ENCODE measurements at places on chromosomes 2 and 18.

DNA sequence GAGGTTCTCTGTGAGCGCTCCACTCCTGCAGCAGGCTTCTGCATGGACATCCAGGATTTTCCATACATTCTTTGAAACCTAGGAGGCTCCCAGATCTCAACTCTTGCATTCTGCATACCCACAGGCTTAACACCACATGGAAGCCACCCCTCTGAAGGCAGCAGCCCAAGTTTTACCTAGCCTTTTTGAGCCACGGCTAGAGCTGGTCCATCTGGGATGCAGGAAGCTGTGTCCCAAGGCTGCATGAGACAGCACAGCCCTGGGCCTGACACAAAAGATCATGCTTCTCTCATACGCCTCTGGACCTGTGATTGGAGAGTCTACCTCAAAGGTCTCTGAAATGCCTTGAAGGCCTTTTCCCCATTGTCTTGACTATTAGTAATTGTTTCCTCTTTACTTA lies 53.6 kb upstream of the RPRM start:
- DNase-seq: no peak

DNA sequence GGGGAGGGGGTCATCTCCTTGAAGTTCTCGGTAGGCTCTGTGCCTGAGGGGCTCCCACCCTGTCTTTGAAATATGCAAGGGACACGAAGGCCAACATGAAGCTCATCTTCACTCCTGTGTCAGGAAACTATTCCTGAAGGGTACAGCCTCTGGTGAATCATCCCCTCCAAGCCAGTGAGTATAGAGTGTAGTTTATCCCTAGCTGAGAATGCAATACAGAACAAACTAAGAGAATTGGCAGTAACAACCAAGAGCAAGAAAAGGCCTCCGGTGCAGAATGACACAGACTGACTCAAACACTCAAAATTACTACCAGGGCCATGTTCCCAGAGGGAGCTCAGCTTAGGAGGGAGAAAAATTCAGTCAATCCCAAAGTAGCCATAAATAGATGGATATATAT lies 413.3 kb downstream of the BCL11A start:
- no peak for DNase-seq

- no peak for DNase-seq
Measured at GRCh38 chr2:63681896-63682295, 93.1 kb downstream of the MDH1 start.

DNA sequence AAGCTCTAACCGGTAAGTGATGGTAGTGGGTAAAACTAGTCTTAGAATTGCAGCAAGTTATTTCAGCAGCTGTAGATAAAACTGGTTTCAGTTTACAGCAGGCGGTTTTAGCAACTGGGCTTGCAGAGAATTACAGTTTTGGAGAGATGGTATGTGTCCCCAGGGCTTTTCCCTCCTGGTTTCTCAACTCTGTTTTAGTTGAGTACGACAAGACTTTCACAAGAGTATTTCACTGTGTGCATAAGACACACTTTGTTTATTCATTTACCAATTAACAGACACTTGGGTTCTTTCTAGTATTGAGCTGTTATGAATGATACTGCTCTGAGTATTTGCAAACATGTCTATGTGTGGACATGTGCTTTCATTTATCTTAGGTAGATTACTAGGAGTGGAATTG lies 65.6 kb upstream of the RFX8 start:
- DNase-seq: no peak

DNA sequence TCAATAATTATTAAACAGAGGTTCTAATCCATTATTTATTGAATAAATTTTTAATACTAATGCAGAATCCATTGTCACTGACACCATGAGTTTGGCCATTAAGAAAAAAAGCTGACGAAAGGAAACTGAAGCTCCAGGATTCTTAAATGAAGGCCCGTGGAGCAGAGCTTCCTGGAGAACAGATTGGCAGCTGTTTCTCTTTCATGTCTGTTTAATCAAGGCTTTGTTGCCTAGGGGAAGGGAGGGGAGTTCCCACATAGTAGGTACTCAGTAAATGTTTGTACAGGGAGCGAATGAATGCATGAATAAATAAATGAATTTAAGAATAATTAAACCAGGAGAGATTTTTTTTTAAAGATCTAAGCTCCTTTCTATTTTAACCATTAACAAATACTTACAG lies 315.1 kb upstream of the KLHL29 start:
- no peak for DNase-seq

GRCh38 chr2:229610333-229610732 lies 104.0 kb downstream of the DNER start:
- DNase-seq: no peak

DNA sequence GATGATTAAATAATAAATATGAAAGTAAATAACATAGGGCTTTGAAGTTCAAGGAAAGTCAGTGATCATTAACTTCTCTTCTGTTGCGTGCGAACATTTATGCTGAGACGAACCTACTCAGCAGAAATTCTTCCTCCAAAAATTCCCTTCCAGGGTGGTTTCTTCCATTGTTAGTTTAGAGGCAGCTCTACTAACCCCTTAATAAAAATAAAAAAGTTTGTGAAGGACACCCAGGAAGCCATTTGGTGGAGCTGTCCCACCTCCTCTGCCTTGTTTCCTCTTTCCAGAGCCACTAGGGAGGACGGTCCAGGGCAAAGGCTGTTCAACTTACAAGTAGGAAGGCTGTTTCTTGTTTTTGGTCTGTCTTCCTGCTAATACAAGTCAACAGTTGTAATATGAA lies 2.1 kb upstream of the SMAD2 start:
- DNase-seq: no peak

DNA sequence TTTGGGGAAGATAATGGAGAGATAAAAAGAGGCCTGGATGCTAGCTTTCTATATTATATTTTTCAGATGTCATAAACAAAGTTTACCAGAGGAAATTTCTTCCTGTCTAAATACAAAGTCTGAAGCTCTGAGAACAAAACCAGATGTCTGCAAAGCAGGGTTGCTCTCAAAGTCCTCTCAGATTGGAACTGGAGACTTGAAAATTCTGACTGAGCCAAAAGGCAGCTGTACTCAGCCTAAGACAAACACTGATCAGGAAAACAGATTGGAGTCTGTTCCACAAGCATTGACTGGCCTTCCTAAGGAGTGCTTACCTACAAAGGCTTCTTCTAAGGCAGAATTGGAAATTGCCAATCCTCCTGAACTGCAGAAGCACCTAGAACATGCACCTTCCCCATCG lies 25.1 kb downstream of the KDM3A start:
- no peak for DNase-seq

DNA sequence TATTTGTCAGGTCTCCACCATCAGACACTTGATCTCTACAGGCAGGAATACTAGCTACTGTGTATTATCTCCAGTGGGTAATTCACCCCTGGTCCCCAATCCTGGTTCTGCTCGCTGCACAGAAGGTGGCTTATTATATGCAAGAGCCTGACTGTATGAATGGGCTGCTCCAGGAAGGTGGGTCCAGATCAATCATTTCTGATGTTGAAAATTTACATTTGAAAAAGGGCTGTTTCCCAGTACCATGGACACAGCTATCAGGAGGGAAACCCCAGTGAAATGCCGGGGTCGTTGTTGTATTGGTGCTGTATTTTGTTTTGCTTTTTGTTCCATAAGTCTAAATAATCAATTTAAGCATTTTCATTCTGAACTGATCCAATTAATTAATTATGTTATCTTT lies 367.6 kb downstream of the RND3 start:
- DNase-seq: no peak

GRCh38 chr18:29018976-29019375 lies 842.0 kb upstream of the CDH2 start:
- no peak for DNase-seq

DNA sequence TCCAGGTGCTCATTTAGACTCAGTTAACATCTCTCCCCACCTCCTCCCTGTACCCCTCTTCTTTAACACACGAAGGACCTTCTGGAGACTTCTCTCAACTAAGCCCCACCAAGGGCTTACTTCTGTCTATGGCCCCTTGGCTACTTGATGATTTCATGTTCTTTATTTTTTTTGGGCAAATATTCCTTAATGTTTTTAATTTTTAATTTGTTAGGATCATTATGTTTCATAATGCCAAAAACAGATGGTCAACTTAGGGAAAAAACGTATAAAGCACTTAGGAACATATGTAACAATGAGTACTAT lies 25.9 kb downstream of the IL37 start:
- no peak for DNase-seq

DNA sequence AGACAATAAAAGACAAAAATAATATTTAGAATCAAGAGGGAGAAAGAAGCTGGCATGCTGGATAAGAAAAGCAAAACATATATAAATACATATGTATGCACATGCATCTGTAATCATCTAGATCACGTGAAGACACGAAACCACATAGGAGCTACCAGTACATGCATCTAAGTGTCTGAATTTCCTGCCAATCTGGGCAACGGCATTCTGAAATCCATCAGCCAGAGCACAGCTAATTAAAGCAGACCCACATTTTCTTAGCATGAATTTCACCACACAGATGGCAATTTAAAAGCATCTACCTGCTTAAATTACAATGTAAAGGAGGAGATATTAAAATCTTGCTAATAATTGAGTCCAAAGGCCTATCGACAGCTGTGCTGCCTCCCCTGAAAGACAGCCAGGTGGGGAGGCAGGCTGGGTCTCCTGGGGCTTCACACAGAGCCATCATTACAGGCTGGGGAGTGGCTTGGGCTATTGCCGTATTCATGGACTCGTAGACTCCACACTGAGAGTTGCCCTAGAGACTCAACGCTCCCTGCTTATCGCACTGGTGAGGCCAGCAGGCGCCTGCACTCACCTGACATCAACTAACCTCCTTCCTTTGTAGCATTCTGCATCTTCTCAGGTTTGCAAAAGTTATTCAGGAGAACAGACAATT lies 272.5 kb upstream of the PXDN start:
- DNase-seq: no peak

DNA sequence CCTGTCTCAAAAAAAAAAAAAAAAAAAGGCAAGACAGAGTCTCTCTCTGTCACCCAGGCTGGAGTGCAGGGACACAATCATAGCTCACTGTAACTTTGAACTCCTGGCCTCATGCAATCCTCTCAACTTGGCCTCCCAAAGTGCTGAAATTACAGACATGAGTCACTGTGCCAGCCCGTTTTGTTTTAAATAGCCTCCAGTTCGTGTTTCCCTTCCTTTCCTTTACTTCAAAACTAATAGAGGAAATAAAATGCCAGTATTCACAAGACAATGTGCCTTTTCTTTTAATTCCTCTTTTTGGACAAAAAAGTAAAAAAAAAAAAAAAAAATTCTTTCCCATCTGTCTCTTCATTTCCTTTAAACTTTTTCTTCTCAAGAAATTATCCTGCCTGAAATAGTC lies 54.5 kb upstream of the ACMSD start:
- DNase-seq: no peak

GRCh38 chr18:13101659-13102197 lies 110.6 kb downstream of the CEP192 start:
- no peak for DNase-seq

DNA sequence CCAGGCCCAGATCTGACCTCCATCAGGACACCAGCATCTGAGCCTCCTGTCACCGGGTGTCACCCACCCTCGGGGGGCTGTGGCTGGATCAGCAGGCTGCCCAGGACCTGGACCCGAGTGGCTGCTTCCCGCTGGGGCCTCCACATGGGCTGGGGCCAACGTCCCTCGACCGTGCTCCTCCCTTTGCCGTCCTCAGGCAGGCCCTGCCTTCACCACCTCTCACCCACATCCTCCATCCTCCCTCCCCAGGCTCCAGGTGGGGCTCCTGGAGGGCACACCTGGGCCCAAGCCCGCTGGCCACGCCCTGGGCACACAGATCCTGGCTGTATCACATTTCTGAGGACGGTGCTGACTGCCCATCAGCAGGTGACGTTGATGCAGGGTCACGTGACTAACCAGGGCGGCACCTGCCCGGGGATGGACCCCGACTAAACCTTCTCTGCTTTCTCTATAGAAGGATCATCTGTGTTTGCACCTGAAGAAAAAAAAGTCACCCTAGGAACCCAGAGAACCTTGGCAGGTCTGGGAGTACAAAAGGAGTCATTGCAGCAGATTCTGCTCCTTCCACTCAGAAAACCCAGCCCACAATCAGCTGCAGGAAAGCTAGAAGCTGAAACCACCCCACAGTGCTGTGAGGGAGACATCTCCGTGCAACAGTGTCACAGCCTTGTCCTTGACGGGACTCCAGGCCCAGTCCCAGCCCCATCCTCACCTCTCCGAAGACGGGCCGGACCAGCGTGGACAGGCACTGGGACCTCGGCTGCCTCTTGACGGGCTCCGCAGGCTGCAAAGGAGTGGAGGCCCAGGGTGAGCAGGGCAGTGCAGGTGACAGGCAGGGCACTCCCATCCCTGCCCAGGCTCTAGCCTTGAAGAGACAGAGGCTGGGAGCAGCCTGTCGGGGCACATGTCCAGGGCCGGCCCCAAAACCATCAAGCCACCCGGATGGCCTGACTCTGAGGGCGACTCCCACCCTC lies 11.2 kb downstream of the STK25 start:
- DNase-seq: no peak

DNA sequence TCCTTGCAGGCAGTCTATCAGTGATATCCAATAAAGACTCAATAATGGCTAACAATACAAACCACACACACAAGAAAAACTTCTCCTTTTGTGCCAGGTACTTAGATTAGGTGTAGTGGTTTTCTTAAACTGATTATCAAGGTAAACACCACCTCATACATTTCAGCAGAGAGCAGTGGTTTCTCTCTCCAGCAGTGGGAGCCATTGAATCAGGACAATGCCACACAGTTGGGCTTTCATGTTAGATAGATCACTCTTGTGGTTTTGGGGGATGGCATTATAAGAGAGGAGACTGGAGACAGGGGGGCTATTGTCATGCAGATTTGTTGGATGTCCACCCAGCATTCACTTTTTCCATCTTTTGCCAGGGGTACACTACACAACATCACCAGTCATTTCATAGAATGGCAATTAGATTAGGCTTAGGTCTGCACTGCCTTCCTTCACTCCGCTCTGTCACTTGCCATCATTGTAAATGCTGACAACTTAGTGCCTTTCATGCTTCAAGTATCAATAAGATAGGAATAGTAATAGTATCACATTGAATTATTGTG lies 13.6 kb upstream of the IRS1 start:
- DNase-seq: no peak

DNA sequence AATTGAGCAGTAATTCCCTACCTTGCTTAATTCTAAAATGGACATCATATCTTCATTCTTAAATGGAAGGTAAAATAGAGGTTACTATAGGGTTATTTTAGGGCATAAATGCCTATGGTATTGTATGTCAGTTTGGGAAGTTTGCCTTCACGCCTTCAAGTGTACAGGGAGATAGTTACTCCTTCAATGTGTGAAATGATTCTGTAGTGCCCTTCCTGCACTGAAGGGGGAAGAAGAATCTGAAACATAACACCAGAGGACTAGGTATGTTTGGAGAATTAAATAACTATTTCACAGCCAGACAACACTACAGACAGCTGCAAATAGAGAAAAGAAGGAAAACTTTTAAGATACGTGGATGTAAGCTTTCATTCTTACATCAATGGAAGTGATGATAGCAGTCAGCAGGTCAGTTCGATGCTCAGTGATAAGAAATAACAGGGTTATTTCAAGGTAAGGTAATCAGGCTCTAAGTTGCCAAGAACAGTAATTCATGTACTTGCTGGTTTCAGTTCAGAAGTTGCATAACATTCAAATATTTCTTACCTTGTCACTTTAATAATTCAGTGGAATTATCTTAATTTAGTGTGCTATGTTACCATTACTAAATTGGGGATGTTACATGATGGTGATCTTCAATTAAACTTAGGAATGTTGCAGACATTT lies 4.0 kb downstream of the PKP4 start:
- no peak for DNase-seq

- DNase-seq: no peak
Measured at GRCh38 chr2:127157651-127158485, 50.9 kb upstream of the BIN1 start.
